Right hindlimb (tissue), 1 donor: ENCODE measurements at places on chromosomes 5 and 9.

DNA sequence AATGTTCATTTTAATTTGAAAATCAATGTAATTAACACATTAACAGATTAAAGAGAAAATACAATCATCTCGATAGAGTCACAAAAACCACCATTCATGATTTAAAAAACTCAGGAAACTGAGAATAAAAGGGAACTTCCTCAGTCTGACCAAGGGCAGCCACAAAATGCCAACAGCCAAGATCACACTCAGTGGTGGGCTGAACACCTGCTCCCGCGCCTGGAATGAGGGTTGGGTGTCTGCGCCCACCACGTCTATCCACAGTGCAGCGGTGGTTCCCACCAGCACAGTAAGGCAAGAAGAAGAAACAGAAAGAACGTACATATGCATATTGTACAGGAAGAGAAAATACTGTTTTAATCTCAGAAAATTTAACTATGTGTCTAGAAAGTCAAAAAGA lies 11.7 kb upstream of the NSMF start:
- DNase-seq, result no peak

- peak; percentile 76 for DNase-seq
These were observed 37.8 kb downstream of the RALGPS1 start for GRCh38 chr9:126952205-126952977.

DNA sequence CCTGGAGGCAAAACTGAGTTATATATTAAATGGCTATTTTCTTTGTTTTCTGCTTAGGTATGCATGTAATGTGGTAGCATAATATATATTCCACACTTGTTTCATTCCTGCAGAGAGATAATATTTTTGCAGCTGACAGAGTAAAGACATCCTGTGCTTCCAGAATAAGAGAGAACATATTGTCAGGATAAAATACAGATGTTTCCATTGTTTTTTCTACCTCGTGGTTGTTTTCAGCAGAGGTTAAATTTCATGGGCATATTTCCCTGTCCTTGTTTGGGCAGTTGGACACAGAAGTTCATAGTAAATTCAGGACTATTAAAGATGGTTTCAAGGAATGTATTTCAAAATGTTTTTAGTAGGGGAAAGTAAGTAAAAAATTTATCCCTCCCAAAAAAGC lies 47.6 kb upstream of the MEGF10 start:
- no peak for DNase-seq

DNA sequence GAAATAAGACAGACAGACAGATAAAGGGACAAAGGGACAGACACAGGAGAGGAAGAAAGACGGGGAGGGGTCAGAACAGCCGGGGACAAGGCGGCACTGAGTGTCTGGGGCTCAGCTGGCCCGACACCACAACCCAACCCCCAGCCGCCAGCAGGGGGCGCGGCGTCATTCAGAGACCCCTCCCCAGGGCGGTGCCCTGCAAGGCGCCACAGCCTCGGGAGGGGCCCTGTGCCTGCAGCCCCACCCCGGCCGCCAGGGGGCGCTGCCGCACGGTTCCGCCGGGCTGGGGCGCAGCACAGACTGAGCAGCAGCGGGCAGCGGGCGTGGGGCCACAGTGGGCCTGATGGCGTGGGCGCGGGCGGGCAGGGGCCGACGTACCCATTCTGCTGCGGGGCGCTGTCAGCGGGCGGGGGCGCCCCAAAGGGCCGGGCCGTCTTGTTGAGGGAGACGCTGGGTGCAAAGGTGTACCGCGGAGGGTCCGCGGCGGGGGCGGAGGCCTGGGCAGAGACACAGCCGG lies 5.9 kb downstream of the PDLIM7 start:
- DNase-seq, result peak; percentile 77

GRCh38 chr9:120307599-120307998 lies 272.4 kb downstream of the CDK5RAP2 start:
- DNase-seq, result no peak

DNA sequence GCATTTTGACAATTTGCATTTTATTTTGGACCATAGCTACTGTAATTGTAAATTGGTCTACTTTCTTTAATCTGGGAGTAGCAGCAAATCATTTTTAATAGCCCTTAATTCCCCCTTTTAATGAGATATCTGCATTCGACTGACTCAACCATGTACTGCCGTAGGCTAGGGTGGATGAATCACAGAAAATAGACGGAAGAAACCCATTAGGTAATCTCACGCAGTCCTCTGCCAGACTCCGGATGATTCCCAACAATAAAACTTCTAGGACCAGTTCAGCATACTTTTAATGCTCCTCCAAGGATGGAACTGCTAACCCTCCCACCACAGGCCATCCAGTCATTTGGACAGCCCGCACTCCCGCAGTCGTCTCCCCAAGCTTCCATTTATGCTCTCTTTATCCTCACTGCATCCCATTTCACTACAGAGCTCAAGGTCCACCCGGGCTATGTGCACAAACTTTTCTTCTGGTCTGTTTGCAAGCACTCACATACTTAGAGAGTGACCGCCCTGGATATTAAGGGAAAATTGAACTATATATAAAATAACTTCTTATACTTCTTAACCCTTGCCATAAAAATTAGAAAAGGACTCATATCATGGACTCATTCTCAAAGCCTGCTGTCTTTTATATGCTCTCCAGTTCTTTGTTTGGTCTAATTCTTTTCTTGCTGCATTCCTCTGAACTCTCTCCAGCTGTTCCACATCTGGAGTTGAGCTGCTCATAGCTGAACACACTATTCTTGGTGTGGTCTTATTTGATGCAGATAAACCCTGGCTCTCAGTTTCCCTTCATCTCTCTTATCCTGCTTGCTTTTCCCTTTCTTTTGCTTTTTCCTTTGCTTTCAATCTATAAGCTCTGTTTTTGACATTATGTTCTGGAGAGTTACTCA lies 326.6 kb downstream of the ARL15 start:
- DNase-seq, result no peak

GRCh38 chr5:143781993-143782520 lies 29.9 kb upstream of the HMHB1 start:
- DNase-seq, result no peak

DNA sequence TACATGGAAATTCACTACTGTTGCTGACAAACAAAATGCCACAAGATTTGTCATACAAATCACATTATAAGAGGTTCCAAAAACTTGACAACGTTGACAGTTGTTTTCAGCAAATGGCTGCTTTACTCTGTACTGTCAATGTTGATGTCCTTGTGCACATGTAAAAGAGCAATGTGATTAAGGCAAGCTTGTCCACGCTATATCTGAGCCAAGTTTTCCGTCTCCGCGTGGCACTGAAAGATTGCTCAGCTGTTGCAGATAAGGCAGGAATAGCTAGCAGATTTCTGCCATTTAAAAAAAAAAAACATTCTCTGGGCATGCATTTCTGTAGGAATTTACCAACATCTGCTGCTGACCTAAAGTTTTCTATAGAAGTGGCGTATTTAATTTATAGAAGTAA lies 46.4 kb upstream of the MEF2C start:
- peak; percentile 35 for DNase-seq

- DNase-seq, result no peak
These were observed 14.3 kb downstream of the GPX3 start for GRCh38 chr5:151034422-151035379.

GRCh38 chr5:174151599-174152181 lies 106.2 kb downstream of the NSG2 start:
- DNase-seq, result no peak

DNA sequence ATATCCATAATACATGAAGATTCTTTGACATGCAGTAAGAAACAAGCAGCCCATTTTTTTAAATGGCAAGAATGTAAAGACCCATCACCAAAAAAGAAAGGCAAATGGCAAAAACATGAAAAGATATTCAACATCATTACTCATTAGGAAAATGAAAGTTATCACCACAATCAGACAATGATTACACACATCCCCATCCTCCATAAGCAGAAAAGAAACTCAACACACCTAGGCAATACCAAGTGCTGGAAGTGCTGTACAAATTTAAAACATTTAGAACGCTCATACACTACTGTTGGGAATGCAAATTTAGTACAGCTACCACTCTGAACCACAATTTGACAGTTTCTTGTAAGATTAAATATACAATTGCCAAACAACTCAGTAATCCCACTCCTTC lies 466.7 kb downstream of the ACTL7B start:
- no peak for DNase-seq

- peak; percentile 6 for DNase-seq
These were observed 74.1 kb downstream of the PHF2 start for GRCh38 chr9:93650448-93650847.

DNA sequence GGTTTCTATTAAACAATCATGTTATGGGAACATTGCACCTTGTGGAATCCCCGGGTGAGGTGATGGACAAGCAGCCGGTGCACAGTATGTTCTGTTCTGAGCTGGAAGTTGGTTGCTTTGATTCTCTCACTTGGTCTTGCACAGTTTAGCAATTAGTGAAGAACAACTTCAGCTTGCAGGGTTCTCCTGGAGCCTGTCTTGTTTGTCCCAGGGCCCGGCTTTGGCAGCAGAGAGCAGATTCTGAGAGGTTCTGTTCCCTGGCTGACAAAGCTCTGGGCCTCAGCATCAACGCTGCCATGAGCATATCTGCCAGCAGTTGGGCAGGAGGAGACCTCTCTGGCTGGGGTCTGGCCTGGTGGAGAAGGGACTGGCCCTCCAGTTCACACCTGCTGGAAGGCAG lies 16.9 kb downstream of the GADD45G start:
- no peak for DNase-seq

DNA sequence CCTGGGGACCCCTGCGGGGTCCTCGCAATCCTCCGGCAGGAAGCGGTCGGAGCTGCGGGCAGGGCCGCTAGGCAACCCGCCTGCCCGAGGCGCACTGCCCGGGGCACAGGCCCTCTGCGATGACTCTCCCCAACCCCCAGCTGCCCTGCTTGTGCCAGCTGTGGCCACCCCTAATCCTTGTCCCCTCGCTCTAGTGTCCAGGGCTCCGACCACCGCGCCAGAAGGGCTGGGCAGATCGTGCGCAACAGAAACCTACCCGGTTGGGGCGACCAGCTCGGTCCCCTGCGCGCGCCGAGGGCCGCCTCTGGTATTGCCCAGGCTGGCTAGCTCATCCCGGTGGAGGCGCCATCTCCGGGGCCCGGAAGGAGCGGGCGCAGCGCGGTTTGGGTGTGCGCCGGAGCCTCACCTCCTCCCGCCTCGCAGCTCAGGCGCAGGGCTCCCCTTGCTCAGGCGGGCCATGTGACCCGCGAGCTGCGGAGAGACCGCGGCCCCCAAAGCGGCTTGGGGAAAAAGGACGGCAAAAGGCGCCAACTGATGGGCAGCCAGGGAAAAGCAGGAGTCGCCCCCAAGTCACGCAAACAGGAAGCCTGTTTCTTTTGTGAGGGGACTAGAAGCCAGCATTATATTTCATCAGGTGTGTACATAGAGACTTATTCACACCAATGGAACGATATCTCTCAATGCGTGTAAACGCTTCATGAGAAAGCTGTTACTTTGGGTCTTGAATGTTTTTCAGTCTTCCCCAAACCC lies 46.8 kb upstream of the RNF20 start:
- DNase-seq, result peak; percentile 64

GRCh38 chr5:33657804-33658440 lies 217.2 kb downstream of the TARS1 start:
- no peak for DNase-seq

- DNase-seq, result no peak
These were observed 42.4 kb upstream of the MACIR start for GRCh38 chr5:103216137-103216536.

DNA sequence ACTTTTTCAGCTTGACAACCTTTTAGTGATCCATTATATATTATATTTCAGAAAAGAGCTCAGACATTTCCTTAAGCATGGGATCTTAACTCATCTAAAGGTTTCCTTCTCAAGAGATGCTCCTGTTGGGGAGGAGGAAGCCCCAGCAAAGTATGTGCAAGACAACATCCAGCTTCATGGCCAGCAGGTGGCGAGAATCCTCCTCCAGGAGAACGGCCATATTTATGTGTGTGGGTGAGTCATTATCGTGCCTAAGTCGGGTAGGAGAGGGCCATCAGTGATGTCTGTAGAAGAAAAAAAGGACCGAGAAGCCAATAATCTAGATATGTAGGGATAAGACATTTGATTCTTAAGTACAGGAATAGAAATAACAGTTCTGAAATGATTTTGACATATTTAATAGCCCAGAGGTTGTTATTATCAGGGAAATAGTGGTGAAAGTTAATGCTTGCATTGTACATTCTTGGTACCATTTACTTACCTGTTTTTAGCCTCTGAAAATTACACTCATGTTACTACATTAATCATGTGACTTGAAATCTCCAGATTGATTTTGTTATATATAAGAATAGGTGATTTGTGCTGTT lies 28.2 kb downstream of the MTRR start:
- no peak for DNase-seq

- no peak for DNase-seq
These were observed 184.4 kb downstream of the HSD17B3 start for GRCh38 chr9:96117398-96118080.

DNA sequence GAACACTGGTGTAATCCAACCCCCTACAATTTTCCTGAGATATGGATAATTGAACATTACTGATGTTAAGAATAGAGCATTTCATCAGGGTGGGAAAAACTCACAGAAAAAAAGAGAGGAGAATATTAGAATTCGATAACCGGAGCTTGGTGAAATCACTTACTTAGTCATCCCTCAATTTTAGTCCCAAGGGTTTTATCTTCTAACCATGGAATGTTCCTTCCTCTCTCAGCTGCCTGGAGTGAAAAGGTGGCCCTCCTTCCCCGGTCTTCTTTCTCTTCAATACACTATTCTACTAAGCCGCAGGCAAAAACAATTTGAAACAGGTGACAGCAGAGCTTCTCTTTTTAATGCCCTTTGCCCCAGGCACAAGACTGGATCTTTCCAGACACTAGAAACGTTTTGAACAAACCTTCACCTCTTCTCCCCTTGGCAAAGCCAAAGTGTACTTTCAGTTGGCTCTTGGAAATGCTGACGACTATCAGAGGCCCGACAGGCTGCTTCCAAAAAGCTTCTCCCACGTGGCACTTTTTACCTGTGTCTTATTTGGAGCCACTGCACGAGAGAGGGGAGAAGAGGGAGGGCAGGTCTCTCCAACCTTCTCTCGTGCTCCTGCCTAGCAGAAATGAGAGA lies 543.9 kb downstream of the TLE1 start:
- no peak for DNase-seq

DNA sequence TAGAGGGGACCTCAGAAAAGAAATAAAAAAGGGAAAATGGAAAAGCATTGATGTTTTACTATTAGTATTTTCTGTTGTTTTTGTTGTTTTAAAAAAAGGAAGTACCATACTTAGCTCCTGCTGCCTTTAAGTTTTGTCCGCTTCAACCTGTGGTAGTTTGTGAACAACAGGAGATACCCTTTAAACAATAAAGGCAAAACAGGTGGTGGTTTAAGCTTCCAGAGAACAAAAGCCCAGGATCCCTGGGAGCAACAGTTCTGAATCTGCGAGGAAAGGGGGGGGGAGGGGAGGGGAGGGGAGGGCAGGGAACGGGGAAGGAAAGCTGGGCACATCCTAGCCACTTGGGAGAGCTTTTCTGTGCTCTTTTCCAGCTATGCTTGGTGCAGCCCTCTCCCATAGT lies 2.1 kb upstream of the PSIP1 start:
- DNase-seq, result no peak

DNA sequence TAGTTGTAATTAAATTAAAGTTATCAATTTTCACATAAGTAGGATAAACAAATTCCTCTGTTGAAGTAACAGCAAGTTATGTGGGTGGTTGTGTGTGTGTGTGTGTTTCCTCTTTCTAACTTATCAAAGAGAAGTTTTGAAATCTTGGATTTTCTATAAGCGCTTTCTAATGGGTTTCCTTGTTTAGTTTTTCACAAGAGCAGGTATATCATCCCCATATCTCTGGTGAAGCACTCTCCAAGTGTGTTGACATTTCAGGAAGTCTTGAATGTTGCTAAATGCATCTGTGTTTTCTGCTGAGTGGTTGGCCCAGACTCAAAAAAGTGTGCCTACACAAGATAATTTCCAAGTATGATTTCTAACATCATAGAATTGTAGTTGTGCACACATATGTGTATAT lies 43.3 kb downstream of the PRDM6 start:
- DNase-seq, result no peak

GRCh38 chr5:144503123-144503522 lies 332.4 kb downstream of the KCTD16 start:
- no peak for DNase-seq
